WERI-Rb-1 (cell line): ENCODE measurements at places on chromosomes 12 and 14.

DNA sequence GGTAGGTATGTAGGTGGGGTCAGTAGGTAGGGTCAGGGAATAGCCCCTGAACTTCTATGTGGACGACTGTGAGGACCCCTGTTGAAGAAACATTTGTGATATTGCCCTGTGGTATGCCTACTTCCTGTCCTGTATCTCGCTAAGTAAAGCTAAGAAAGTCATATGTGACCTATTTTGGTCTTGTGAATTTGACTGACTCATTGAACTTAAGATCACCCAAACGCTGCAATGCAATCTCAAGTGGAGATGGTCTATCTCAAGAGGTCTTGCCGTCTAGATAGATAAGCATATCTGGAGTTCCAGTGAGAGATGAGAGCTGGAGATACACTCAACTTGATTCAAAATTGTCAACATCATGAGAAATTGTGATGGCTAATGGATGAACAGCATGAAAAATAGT lies 73.8 kb downstream of the TRAFD1 start:
- DNase-seq = no peak

DNA sequence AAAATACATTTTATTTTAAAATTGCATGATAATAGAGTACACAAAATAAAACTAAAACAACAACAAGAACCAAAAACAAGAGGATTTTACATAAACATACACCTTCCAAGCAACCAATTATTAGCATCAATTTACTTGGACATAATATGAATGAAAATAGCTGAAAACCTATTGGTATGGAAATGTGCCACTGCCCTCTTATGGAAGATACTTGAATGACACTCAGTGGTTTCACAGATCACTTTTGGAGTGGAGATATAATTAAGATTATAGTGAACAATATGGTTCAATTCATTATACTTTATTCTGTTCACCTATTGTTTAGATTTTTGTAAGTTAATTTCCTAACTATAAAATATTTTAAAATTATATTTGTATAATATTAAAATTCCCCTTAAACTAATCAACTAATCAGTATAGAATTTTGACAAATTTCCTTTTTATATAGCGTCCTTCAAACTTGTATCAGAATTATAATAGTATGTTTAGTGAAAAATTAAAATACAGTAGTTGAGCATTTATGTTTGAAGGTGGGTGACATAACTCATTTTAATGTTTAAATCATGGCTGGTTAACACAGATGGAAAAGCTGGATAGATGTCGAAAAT lies 70.1 kb downstream of the SLC6A15 start:
- DNase-seq = peak; percentile 12

- DNase-seq = no peak
Measured at GRCh38 chr14:83733670-83734069, 1796.3 kb upstream of the FLRT2 start.

DNA sequence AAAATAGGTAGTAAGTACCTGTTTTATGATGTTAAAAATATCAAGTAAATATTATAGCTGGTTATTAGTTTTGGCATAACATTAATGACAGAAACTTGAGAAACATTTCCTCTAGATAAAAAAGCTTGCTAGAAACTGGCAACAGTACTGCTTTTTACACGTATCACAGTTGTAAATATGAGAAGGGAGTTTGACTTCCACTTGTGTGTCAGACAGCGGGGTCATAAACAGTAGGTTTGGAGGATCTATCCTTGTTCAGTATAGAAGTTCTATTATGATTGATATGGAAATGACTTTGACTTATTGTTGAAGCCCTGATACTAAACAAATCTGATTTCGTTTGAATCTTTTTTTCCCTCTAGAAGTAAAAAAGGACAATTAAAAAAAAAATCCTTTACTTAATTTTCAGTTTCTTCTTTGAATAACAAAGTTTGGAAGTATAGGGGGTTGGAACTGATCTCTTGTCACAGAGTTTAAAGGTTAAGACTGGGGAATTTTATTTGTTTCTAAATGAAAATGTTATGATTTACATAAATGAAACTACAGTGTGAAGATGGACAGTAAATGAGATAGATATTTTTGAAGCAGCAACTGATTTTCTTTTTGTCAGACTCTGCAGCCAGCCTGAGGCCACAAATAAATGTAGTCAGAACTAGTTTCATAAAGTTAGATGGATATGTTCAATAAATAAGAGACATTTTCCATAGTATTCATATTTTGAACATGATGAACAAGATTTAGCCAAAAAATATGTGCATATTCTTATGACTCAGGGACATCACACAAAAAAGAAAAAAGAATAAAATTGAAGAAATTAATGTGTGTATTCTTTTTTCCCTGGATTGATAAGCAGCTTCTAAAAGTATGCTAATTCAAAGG lies 50.1 kb downstream of the WNK1 start:
- no peak for DNase-seq

- DNase-seq = no peak
Measured at GRCh38 chr12:107436836-107437235, 248.8 kb upstream of the PWP1 start.

GRCh38 chr12:130701402-130701744 lies 14.7 kb downstream of the RIMBP2 start:
- DNase-seq = peak; percentile 3

GRCh38 chr14:55115861-55116245 lies 13.2 kb upstream of the LGALS3 start:
- no peak for DNase-seq

GRCh38 chr12:78888568-78888967 lies 24.0 kb downstream of the SYT1 start:
- DNase-seq = no peak

- no peak for DNase-seq
Measured at GRCh38 chr12:27107986-27108385, 25.6 kb upstream of the C12orf71 start.

- DNase-seq = no peak
Measured at GRCh38 chr14:91883753-91884152, 16.4 kb upstream of the TC2N start.

- no peak for DNase-seq
Measured at GRCh38 chr12:41795051-41795600, 349.5 kb downstream of the GXYLT1 start.

DNA sequence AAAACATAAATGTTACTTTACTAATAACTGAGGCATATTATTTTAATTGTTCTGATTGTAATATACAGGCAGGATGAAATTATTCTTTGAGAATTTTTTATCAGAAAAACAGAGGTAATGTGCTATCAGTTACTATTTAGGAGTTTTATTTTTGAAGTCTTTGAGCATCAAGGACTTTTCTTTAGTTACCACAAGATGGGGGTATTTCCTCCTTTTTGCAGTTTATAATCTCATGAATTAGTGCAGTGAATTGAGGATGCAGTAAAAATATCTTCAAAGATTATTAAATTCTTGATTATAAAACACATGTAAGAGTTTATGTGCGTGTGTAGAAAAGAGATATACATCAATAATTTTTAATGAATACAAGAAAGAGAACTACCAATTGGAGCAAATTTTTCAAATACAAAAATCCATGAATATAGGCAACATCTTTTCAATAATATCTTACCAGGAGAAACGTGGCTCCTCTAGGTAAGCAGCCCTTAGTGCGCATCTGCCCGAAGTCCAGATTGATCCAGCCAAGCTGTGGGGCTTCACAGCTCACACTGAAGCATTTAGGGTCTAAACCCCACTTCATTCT lies 71.6 kb downstream of the ERGIC2 start:
- DNase-seq = no peak
